Suprapubic skin (tissue), 4 donors: ENCODE measurements at places on chromosomes 3 and 15. TPM values are rescaled to one million over a fixed set of nuclear protein-coding genes. Genes with fewer than 3 reads are reported as not detected.

The CACNA2D2 gene
- total RNA-seq = 1.4 TPM

The TIMP4 gene
- 21.1 TPM for total RNA-seq

The SAXO2 gene
- total RNA-seq = 1.7 TPM

The ACSBG1 gene
- 67.1 TPM for total RNA-seq

The ANKRD63 gene
- total RNA-seq = not detected

The CCDC12 gene
- 86.8 TPM for total RNA-seq

The GPR149 gene
- 0.25 TPM for total RNA-seq

The ANKUB1 gene
- not detected for total RNA-seq

The SERINC4 gene
- not detected for total RNA-seq

The PLS1 gene
- total RNA-seq = 4.4 TPM

The NLGN1 gene
- total RNA-seq = 2.2 TPM

The ZNF80 gene
- not detected for total RNA-seq

The FOXL2NB gene
- total RNA-seq = not detected

The C3orf85 gene
- total RNA-seq = not detected
